ENCODE measurements at places on chromosomes 3 and 15. TPM values are rescaled to one million over a fixed set of nuclear protein-coding genes. Genes with fewer than 3 reads are reported as not detected.

- DNase-seq, result no peak
- H3K27me3 ChIP-seq, result no peaks in the 10 kb centered on the region
- no peak overlapping the region for H3K27ac ChIP-seq
- H3K4me3 ChIP-seq, result no peak overlapping the region
- H3K4me1 ChIP-seq, result no peaks in the 10 kb centered on the region
- no peaks in the 10 kb centered on the region for H3K36me3 ChIP-seq
Measured at GRCh38 chr15:98003996-98004395, 43.5 kb downstream of the ARRDC4 start.

DNA sequence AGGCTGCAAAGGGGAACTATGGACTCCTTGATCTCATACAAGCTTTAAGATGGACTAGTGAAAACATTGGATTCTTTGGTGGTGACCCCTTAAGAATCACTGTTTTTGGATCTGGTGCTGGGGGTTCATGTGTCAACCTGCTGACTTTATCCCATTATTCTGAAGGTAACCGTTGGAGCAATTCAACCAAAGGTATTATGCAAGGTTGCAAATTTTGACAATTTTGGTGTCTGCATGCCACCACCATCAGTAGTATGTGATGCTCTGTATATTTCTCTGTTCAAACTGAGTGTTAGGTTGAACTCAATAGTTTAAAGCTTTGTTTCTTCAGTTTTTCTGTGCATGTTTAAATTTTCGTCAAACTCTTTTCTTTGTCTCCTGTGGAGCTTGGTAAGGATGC, 583.8 kb upstream of the NAALADL2 start:
- no peaks in the 10 kb centered on the region for H3K36me3 ChIP-seq
- H3K4me3 ChIP-seq, result no peak overlapping the region
- H3K27me3 ChIP-seq, result no peaks in the 10 kb centered on the region
- H3K4me1 ChIP-seq, result no peaks in the 10 kb centered on the region
- no peak for DNase-seq

DNA sequence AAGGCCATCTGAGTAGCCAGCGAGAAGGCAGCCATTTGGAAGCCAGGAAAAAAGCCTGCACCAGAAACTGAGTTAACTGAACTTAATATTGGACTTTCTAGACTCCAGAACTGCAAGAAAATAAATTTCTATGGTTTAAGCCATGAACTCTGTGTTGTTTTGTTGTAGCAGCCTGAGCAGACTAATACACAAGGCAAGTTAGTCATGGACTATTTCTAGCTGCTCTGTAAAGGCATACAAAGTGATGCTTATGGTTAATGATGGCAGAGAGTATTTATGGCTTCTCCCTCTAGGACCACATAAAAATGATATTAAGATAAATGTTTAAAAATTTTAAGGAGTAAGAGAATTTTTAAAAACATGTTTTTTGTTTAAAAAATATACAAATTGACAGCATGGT, 37.1 kb downstream of the PROS1 start:
- no peaks in the 10 kb centered on the region for H3K36me3 ChIP-seq
- no peak for DNase-seq
- no peak overlapping the region for H3K27ac ChIP-seq
- no peaks in the 10 kb centered on the region for H3K4me1 ChIP-seq
- H3K4me3 ChIP-seq, result no peak overlapping the region

- H3K27ac ChIP-seq, result no peak overlapping the region
- H3K4me3 ChIP-seq, result no peak overlapping the region
- no peaks in the 10 kb centered on the region for H3K36me3 ChIP-seq
- no peak for DNase-seq
Measured at GRCh38 chr3:10417847-10418246, 87.5 kb downstream of the ATP2B2 start.

Gene HOMER2
- total RNA-seq, result 6.2 TPM

DNA sequence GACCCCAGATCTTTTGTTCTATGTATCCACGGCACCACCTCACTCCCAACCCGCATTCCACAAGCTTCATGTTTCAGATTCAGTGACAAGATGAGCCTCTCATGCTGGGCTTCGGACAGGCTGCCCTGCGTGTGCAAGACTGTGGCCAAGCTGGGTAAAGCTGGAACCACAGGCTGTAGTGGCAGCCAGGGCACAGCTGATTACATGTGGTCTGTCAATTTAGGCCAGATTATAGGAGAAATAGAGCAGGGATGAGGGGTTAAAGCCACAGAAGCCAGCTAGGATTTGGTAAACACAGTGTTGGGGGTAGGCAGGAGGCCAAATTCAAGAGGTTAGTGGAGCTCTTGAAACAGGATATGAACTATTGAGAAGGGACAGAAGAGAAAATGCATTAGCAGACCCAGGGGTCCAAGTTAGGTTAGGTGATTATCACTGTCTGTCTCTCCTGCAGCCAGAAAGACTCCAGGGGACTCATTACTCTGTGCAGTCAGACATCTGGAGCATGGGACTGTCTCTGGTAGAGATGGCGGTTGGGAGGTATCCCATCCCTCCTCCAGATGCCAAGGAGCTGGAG, 12.9 kb downstream of the SNAPC5 start:
- H3K4me3 ChIP-seq, result no peak overlapping the region
- H3K27me3 ChIP-seq, result no peaks in the 10 kb centered on the region
- H3K27ac ChIP-seq, result no peak overlapping the region
- peaks cover 2% of the 10 kb centered on the region for H3K4me1 ChIP-seq

Gene GNAT1
- not detected for total RNA-seq

DNA sequence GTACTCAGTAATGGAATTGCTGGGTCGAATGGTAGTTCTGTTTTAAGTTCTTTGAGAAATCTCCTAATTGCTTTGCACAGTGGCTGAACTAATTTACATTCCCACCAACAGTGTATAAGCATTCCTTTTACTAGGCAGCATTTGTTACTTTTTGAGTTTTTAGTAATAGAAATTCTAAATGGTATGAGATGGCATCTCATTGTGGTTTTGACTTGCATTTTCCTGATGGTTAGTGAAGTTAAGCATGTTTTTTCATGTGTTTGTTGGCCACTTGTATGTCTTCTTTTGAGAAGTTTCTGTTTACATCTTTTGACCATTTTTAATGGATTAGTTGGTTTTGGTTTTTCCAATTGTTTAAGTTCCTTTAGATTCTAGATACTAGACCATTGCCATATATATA, 28.4 kb downstream of the TP63 start:
- H3K4me1 ChIP-seq, result no peaks in the 10 kb centered on the region
- no peak overlapping the region for H3K4me3 ChIP-seq
- no peak for DNase-seq
- no peak overlapping the region for H3K27ac ChIP-seq

DNA sequence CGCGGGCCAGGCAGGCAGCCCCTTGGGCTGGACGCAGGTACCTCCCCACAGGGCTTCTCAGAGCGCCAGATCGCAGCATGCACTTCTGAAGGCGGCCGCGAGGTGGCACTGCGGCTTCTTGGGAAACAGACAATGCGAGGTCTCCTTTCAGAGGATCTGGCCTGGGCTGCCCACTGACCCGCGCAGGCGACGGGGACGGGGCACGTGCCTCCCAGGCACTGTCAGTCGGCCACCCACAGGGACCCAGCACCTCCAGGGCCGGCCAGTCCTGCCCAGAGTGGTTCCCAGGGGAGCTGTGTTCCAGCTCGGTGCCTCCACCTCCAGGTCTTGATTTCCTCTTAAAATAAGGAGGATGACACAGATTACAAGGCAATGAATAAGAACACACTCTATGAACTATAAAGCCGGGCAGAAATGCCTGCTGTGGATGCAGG, 24.4 kb upstream of the TXNRD3 start:
- H3K4me3 ChIP-seq, result peak overlapping the region; percentile 33
- H3K36me3 ChIP-seq, result peaks cover 3% of the 10 kb centered on the region
- H3K27ac ChIP-seq, result no peak overlapping the region

Gene PLSCR5
- not detected for total RNA-seq

- no peaks in the 10 kb centered on the region for H3K4me1 ChIP-seq
- no peaks in the 10 kb centered on the region for H3K27me3 ChIP-seq
- H3K4me3 ChIP-seq, result no peak overlapping the region
- H3K36me3 ChIP-seq, result no peaks in the 10 kb centered on the region
Measured at GRCh38 chr3:193940526-193940925, 195.4 kb upstream of the HES1 start.

Gene ROPN1B
- not detected for total RNA-seq

Gene SAMMSON
- total RNA-seq, result not detected

Gene RPN1
- total RNA-seq, result 76.2 TPM

Gene DUOXA2
- total RNA-seq, result not detected

Gene ALAS1
- total RNA-seq, result 16.2 TPM

DNA sequence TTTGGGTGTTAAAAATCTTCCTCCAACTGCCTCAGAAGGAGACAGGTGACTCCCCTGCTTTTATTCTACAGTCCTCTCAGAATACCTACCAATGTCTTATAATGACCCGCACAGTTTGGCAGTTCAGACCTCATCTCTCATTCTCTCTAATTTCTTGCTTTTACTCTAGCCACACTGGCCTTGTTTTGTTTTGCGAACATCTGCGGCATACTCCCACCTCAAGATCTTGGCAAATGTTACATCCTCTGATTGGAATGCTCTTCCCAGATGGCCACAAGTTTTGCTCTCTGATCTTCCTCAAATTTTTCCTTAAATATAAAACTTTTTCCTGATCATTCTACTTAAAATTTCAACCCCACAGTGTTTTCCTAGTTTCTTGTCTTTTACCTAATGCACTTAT, 94.1 kb downstream of the PLSCR2 start:
- peaks cover 2% of the 10 kb centered on the region for H3K36me3 ChIP-seq
- no peaks in the 10 kb centered on the region for H3K4me1 ChIP-seq
- no peak overlapping the region for H3K27ac ChIP-seq
- H3K27me3 ChIP-seq, result peaks cover 3% of the 10 kb centered on the region
- H3K4me3 ChIP-seq, result no peak overlapping the region

GRCh38 chr3:73214846-73215245, 153.4 kb downstream of the EBLN2 start:
- no peak overlapping the region for H3K27ac ChIP-seq
- peaks cover 9% of the 10 kb centered on the region for H3K27me3 ChIP-seq
- no peak for DNase-seq
- no peaks in the 10 kb centered on the region for H3K36me3 ChIP-seq
- H3K4me3 ChIP-seq, result no peak overlapping the region

- DNase-seq, result no peak
- peaks cover 12% of the 10 kb centered on the region for H3K27me3 ChIP-seq
- no peak overlapping the region for H3K4me3 ChIP-seq
- H3K36me3 ChIP-seq, result no peaks in the 10 kb centered on the region
- no peak overlapping the region for H3K27ac ChIP-seq
Measured at GRCh38 chr15:69838338-69838737, 259.4 kb downstream of the TLE3 start.

DNA sequence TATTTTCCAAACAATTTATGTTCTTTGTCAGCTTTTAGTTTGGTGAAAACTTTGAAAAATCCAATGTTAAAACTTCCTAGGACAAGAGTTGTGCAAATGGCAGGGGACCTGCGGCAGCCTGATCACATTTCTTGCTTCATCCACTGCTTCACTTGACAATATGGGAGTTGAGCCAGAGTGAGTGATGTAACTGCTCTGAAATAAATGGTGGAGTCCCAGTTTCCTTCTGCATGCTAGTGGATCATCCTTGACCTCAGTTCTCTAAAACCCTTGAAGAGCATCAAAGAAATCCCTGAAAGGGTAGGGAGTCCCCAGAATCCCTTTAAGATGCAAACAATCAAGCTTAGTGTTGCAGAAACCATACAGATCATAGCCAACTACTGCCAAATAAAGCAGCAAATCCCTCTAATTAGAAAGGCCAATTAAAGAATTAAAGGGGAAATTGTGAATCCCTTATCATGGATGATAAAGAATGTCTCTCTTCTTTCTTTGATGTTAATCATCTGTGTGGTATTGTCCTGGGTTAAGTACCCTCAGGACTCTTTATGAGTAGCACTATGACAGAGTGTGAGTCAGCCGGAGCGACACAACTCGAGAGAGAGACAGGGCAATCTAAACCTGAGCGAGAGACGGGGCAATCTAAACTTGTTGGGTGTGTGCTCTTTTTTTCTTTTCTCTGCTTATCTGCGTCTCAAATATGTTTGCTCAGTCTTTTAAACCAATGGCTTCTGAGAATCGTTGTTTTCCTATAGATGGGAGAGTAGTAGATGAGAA, 41.8 kb upstream of the GAP43 start:
- no peaks in the 10 kb centered on the region for H3K36me3 ChIP-seq
- no peaks in the 10 kb centered on the region for H3K4me1 ChIP-seq
- peaks cover 10% of the 10 kb centered on the region for H3K27me3 ChIP-seq
- DNase-seq, result no peak
- no peak overlapping the region for H3K4me3 ChIP-seq

DNA sequence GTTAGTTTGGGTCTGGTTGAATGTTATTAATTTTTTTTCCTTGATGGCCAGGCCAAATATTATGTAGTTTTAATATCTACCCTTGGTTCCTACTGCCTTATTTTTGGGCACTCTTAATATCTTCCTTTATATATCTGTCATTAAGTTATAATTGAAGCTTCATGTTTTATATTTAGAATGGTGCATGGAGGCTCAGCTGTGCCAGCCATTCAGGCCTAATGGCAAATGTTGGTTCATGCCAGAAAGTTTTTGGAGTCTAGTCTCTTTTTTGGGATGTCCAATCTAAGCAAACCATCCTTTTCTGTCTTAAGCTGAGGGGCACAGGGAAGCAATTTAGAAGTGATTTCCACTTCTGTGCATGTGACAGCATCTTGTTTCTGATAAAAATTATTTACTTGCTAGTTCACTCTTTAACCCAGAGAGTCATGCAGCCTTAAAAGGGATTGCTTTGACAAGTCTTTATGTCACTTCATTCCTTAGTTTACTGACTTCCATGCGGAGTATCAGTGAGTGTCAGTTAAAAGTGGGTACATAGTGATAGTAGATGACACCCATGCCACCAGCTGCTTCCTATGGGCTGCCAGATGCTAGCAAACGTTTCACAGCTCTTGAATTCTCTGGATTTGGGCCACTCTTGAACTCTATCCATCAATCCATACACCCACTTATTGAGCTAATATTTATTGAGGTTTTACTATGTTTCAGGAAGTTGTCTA, 33.0 kb downstream of the MITF start:
- H3K27me3 ChIP-seq, result peaks cover 7% of the 10 kb centered on the region
- no peaks in the 10 kb centered on the region for H3K36me3 ChIP-seq
- no peaks in the 10 kb centered on the region for H3K4me1 ChIP-seq
- no peak overlapping the region for H3K4me3 ChIP-seq
- no peak for DNase-seq
- H3K27ac ChIP-seq, result no peak overlapping the region

DNA sequence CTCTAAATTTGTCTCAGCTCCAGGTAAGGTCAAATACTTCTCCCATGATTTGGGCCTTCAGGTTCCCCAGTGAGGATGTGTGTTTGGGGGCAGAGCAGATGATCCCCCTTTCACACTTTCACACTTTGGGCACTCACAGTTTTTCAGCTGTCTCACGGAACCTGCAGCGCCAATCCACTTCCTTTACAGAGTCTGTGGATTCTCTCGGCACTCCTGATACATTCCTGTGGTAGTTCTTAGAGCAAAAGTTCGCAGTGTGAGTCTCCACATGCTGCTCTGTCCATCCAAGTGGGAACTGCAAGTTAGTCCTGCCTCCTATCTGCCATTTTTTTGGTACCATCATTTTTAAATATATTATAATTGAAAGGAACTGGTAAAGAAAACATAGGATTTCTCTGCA, 20.2 kb upstream of the CPOX start:
- H3K27ac ChIP-seq, result no peak overlapping the region
- H3K27me3 ChIP-seq, result peaks cover 1% of the 10 kb centered on the region
- no peaks in the 10 kb centered on the region for H3K36me3 ChIP-seq
- H3K4me1 ChIP-seq, result no peaks in the 10 kb centered on the region
- no peak overlapping the region for H3K4me3 ChIP-seq

GRCh38 chr3:46057716-46058115, 30.4 kb upstream of the XCR1 start:
- no peak overlapping the region for H3K4me3 ChIP-seq
- no peaks in the 10 kb centered on the region for H3K36me3 ChIP-seq
- H3K4me1 ChIP-seq, result peaks cover 20% of the 10 kb centered on the region
- H3K27ac ChIP-seq, result no peak overlapping the region
- DNase-seq, result no peak

GRCh38 chr15:58355382-58355971, 76.3 kb upstream of the LIPC start:
- H3K4me3 ChIP-seq, result no peak overlapping the region
- peaks cover 28% of the 10 kb centered on the region for H3K4me1 ChIP-seq
- H3K27ac ChIP-seq, result peak overlapping the region; percentile 56
- no peak for DNase-seq
- H3K36me3 ChIP-seq, result no peaks in the 10 kb centered on the region

Gene BNC1
- not detected for total RNA-seq
